ENCODE measurements at places on chromosomes 6 and 20.

GRCh38 chr6:21003780-21004541 lies 469.7 kb downstream of the CDKAL1 start:
- no peak for DNase-seq

- DNase-seq = no peak
These were observed 58.3 kb upstream of the TSHZ2 start for GRCh38 chr20:52913650-52914387.

GRCh38 chr6:106411056-106411455 lies 50.5 kb downstream of the CRYBG1 start:
- DNase-seq = no peak

DNA sequence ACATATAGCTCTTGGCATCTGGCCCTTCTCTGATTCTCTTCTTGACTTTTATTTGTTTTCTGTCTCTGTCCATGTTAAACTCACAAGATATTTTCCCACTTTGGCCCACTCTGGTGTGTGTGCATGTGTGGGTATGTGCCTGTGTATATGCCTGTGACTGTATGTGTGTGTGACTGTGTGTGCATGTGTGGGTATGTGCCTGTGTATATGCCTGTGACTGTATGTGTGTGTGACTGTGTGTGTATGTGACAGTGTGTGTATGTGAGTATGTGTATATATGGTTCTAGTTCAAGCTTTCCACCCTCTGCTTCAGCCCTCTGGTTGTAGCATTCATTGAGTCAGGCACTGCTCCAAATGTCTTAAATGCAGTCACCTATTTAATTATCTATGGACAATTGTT lies 88.6 kb upstream of the GGTLC1 start:
- no peak for DNase-seq
